Lower leg skin (tissue), 4 donors: ENCODE measurements at places on chromosomes 4 and X.
A peak's percentile ranks its signal among the peaks of the same experiment; 100 is the strongest.

GRCh38 chr4:23504083-23504482, 385.8 kb downstream of the PPARGC1A start:
- no peak for DNase-seq

GRCh38 chrX:72128881-72129280, 2.8 kb downstream of the RTL5 start:
- DNase-seq, result peak; percentile 82

DNA sequence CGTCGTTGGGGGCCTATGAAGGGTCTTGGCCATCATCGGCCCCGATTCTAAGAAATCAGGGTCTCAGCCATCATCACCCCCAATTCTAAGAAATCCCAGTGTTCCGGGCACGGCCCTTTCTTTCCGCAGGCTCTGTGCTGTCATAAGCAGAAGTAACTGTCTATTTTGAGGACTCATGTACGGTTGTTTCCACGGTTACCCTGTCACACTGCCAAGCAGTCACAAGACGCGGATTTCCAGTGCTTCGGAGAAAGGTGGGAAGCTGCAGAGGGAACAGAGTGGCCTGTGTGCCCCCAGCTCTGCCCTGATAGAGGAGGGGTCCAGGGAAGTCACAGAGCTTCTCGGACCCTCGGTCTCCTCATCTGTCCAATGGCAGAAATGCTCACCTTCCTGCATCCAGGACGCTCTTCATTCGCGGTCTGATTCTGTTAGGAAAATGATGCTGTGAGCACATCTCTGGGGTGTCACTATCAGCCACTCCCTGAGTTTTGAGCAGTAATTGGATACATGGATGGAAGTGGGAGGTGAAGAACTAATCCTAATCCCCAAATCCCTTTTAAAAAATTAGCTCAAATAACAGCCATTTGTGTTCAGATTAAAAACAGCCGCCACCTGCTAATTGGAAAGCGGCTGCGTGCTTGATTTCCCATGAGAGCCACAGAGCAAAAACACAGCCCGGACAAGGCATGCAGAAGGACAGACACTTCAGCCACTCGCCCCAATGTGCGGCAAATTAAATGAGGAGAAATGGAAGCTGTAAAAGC, 73.1 kb downstream of the WFS1 start:
- DNase-seq, result no peak

DNA sequence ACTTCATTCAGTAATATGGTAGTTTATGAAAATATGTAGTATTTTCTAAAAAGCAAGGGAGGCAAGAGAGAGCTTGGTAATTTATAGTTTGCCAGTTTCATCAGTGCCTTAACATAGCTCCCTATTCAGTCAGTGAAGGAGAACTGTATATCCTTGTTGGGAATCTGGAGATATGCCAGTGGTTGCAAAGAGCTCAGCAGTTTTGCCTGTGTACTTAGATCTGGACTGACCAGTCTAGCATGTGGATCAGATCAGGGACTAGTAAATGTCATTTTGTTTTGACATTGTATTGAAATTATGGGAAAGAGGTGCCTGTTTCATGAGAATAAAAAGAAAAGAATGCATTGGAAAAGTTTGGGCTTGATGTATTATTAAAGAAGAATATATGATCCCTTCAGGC, 88.6 kb downstream of the ZIC3 start:
- DNase-seq, result no peak

- DNase-seq, result no peak
Observed at GRCh38 chr4:53378171-53378482, 686 bp downstream of the FIP1L1 start.

DNA sequence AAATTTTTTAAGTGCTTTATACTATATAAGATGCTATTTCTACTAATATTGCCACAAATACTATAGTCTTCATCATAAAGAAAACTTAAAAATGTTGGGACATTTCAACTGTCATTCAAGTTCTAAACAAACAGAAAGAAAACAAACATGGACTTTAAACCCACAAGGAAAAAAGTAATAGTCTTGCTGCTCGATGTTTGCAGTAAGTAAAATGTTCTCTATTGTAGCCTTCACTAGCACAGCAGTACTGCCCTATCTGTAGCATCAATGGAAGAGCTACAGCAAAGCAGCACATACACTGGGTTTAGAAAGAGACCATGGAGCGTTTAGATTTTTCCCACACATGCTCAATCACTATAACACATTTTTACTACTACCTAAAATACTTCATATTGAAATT, 146.8 kb downstream of the KLHL13 start:
- no peak for DNase-seq

- no peak for DNase-seq
Observed at GRCh38 chr4:114263233-114263632, 283.8 kb upstream of the ARSJ start.

DNA sequence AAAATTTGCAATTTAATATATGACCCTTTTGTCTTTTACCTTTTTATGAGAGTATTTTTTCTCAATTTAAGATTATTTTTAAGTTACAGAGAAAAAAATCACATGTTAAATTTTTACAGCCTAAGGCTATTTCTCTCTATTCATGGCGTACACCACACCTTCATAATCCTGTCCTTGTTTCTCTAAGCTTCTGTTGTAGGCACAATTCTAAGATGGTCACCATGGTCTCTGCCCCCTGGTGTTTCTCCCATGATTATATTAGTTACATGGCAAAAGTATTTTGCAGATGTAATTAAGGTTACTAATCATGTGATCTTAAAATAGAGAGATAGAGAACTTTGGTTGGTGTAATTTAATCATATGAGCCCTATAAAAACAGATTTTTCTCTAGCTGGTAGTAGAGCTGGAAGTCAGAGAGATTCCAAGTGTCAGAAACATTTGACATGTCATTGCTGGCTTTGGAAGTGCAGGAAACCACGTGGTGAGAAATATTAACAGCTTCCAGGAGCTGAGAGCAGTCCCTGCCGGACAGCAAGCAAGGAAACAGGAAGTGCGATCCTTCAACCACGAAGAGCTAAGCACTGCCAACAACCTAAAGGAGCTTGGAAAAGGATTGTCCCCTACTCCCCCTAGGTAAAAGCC, 89.8 kb downstream of the EIF4E start:
- no peak for DNase-seq

GRCh38 chrX:48938721-48939425, 18.5 kb downstream of the OTUD5 start:
- no peak for DNase-seq

- no peak for DNase-seq
Observed at GRCh38 chr4:3235030-3235345, 14.0 kb upstream of the MSANTD1 start.

- DNase-seq, result no peak
Observed at GRCh38 chrX:8845060-8845459, 43.9 kb upstream of the FAM9A start.

GRCh38 chr4:174138616-174139015, 144.9 kb downstream of the FBXO8 start:
- no peak for DNase-seq

DNA sequence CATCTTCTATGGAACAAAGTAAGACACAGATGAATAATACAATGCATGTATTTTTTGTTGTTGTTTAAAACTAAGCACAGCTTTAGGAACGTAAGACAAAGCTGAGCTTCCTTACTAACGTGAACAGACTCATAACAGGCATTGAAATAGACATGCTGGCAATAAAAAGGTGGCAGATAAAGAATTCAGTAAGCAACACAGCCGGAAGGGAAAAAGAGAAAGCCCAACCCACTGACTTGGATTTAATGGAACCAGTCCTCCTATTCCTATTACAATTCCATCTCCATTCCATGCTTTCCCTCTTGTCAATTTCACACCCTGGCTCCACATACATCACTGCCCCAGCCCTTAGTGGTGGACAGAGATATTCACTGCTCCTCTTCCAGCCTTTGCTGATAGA, 182.1 kb downstream of the NSUN7 start:
- no peak for DNase-seq

DNA sequence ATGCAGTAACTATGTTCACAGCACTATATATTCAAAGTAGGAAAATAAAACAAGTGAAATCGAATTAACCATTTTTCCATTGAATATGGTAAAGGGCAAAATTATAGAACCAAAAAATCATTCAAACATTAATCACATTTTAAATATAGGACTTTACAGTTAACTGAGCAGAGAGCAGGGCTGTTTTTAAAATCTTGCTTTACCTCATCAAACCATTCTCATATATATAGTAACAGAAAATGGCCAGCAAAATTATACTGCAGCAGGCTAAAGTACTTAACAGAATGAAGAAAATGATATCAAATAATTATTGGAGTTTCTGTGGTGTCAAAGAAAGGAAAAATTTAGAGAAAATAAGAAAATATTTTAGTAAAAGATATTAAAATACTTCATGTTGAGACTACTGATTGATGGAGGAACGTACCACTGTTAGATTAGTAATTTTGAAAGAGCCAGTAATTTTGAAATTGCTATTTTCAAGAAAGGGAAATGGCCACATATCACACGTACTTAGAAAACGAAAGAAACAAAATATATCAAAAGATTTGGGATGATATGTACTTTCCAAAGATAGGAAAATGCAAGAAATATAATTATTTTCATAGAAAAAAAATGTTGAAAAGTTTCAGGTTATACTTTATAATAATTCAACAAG, 813.7 kb downstream of the DMD start:
- DNase-seq, result no peak

DNA sequence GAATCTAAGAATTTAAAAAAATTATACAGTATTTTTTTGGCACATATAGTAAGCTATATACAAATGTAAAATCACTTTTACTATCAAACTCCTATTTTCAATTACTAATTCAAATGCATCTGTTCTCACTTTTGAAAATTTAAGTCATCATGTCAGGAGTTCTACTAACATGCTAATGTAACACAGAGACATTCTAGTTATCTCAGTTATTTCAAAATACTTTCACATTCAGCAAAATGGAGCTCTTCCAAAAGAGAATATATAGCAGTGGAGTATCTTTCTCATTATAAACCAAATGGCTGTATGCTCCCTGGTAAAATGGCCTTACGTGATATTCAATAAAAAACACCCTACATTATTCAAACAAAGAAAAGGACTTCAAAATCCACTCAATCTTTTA, 42.3 kb downstream of the RFC1 start:
- no peak for DNase-seq

DNA sequence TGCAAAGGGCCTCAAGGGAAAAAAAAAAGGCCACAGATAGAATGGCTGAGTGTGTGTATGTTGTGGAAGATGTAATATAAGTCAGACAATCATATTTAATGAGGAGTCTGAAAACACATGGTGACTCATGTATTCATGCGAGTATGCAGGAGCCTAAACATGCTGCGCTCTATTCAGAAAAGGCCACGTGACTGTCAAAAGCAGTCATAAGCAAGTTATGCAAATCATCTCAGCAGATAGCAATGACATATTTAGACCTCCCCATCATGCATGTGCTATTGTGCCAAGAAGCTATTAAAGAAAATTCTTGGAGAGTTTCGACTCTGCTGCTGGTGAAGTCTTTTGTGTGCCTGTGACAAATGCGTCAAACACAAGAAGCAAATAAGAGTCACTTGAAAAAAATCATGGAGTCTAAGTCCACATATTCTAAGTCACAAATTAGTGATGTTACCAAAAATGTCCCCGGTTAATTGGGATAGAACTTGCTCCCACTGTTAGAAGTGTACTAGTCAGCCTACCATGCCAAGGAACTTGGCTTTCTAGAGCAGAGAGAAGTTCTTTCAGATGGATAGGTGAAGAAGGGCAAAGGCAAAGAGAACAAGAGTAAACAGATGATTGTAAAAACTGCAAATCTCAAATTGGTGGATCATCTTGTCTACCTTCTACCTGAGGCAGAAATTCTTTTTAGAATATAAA, 5.0 kb downstream of the LNX1 start:
- DNase-seq, result no peak

GRCh38 chrX:25166145-25166544, 150.4 kb upstream of the ARX start:
- no peak for DNase-seq

GRCh38 chr4:138967313-138967712, 48.3 kb upstream of the NOCT start:
- no peak for DNase-seq

DNA sequence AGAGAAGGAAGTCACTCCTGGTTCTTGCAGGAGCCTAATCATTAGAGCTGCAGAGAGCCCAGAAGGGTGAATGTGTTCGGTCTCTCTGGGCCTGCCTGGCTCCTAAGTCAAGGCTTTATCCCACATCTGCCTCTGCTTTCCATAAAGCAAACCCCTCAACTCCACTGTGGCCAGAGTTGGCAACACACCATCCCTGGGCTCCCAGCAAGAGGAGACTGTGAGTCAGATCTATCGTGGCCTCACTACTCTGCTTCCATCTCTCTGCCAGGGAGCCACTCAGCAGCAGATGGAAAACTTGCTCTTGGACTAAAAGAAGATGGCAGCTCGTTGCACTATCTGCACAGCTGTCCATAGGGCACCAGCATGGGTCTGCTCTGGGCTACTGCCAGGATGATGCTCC, 348.2 kb downstream of the FBXW7 start:
- DNase-seq, result no peak

DNA sequence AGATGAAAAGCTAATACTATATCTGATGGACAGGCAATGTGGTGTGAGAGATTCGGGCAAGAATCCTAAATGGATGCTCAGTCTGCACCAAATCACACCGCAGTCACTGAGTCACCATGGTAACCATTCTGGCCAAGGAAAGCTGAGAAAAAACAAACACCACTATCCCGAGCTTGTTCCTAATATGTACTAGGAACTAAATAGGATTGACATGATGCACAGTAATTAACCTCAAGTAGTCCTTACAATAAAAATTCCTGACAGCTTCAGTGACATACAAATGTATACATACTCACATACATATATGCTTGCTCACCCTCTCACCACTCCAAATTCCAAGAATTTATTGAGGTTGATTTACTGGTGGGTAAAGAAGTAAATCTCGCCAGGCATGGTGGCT, 1.1 kb upstream of the RAB40A start:
- no peak for DNase-seq

GRCh38 chr4:41095973-41096372, 118.4 kb downstream of the APBB2 start:
- DNase-seq, result no peak

DNA sequence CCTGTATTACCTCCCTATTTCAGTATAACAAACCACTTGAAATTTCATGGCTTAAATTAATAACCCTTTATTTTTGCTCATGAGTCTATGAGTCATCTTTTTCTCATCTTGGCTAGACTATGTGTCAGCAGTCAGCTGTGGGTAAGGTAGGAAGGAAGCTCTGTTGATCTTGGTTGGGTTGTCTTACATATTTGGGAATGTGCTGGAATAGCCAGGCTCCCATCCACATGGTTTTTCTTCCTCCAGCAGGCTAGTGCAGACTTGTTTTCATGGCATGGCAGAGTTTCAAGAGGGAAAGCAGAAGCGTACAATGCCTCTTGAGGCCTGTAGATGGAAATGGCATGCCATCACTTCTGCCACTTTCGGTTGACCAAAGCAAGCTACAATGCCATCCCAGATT, 89.7 kb downstream of the LINC00632 start:
- DNase-seq, result no peak

- DNase-seq, result no peak
Observed at GRCh38 chr4:82797405-82798111, 1.0 kb downstream of the SCD5 start.
